ENCODE measurements at places on chromosomes 3 and 15.

- H3K4me1 ChIP-seq, result no peaks in the 10 kb centered on the region
- no peak overlapping the region for H3K4me3 ChIP-seq
- H3K27ac ChIP-seq, result no peak overlapping the region
- H3K36me3 ChIP-seq, result no peaks in the 10 kb centered on the region
- H3K27me3 ChIP-seq, result no peaks in the 10 kb centered on the region
Observed at GRCh38 chr3:37904601-37905000, 42.9 kb downstream of the CTDSPL start.

DNA sequence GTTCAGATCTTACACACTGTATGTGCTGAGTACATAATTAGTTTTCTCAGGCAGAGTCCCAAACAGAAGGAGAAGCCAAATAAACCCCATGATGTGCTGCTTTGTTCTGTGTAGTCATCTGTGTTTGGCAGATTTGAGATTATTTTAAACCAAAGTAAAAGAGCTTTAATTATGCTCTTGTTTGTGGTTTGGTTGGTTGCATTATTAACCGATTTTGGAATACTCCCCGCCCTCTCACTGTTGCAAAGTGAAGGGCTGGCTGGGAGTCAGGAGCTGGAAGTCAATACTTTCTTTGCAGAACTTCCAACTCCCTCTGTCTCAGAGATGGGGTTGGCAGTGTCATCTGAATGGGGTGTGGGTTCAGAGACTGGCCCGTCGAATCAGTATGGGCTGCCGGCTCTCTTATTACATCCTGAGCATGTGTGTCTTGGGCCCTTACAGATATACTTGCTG, 34.4 kb downstream of the SLCO3A1 start:
- no peak overlapping the region for H3K27ac ChIP-seq
- no peaks in the 10 kb centered on the region for H3K36me3 ChIP-seq
- DNase-seq, result no peak
- H3K4me3 ChIP-seq, result no peak overlapping the region

DNA sequence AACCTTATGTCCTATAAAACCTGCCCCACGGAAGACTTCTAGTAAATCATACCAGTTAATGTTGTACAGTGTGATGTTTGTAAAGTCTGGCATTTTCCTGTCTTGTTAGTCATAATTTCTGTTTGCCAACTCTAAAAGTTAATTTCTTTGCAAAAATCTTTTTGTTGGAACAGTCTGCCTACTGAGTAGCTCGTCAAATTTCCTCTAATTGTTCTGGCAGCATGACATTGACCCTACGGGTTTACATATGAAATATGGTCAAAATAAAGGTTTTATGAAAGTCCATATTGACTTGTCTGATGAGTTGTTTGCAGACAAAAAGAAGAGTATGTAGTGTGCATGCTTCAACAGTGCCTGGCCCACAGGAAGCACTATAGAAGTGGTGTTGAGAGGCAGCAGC, 79.8 kb upstream of the SOX2 start:
- no peak for DNase-seq
- H3K36me3 ChIP-seq, result no peaks in the 10 kb centered on the region
- no peak overlapping the region for H3K27ac ChIP-seq
- peaks cover 28% of the 10 kb centered on the region for H3K4me1 ChIP-seq
- H3K4me3 ChIP-seq, result no peak overlapping the region

- no peaks in the 10 kb centered on the region for H3K36me3 ChIP-seq
- no peak overlapping the region for H3K27ac ChIP-seq
- H3K4me3 ChIP-seq, result no peak overlapping the region
- DNase-seq, result no peak
- H3K27me3 ChIP-seq, result no peaks in the 10 kb centered on the region
Observed at GRCh38 chr3:144104186-144104585, 132.6 kb downstream of the DIPK2A start.

DNA sequence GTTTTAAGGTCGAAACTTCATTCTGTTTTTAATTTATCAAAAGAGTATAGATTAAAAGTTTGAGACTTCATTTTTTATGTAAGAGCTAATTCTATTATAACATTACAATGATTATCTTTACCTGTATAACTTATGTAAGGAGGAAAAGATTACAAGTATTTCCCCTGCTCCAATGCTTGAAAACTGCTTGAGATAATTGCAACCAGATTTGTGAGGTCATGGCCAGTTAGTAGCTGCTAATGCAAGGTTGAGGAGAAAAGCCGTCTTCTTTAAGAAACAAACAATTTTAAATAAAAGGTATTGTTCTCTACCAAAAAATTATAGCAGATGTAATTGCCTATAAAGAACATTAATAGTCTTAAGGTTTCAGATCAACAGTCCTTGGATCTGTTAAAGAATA, 208.3 kb upstream of the UBE2E2 start:
- no peaks in the 10 kb centered on the region for H3K27me3 ChIP-seq
- no peaks in the 10 kb centered on the region for H3K36me3 ChIP-seq
- no peak overlapping the region for H3K4me3 ChIP-seq
- H3K27ac ChIP-seq, result no peak overlapping the region
- DNase-seq, result no peak

DNA sequence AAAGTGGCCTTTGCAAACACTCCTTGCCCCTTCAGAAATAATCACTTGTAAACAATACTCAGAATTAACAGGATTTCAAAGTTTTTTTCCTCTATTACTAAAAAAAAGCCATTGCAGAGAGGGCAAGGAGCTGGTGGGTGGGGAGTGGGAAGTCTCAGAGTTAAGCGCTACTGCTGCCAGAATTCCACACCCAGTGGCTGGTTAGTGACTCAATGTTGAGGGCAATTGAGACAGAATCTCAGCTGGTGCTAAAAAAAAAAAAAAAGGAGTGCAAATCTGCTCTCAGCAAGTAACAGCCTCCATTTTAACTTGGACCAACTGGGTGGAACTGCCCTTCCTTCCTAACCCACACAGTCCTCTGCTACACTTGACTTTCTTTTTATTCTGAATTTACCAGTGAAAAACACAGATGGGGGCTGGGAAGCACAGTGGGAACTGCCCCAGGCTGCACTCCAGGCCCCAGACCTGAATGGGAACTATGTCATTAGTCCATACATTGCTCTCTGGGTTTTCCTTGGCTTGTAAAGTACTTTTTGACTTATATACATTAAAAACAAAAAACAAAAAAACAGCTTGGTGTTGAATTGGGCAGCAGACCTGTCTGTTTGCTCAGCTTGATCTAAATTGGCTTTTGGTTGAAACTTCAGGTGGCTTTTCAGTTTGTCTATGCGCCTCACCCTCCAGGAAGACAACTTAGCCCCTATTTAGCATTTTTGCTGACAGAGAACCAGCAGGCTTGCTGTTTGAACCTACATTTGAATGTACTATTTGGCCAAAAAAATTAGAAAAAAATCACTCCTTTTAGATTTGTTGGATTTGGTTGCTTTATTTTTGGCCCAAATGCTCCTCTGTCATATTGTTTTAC, 357.8 kb upstream of the TBL1XR1 start:
- H3K27me3 ChIP-seq, result no peaks in the 10 kb centered on the region
- H3K4me3 ChIP-seq, result no peak overlapping the region
- no peaks in the 10 kb centered on the region for H3K36me3 ChIP-seq

DNA sequence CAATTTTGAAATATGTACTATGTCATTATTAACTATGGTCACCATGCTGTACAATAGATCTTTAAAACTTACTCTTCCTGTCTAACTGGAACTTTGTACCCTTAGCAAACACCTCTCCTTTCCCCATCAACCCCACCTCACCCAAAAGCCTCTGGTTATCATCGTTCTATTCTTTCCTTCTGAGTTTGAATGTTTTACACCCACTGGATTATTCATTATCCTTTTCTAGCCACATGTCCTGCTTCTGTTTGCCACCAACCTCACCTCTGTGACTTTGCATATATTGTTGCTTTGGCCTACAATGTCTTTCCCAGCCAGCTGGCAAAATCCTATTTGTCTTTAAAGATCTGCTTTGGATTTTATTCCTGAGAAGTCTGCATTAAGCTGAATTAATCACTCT, 102.6 kb upstream of the TSPAN3 start:
- no peaks in the 10 kb centered on the region for H3K27me3 ChIP-seq
- H3K36me3 ChIP-seq, result no peaks in the 10 kb centered on the region
- DNase-seq, result no peak
- H3K4me1 ChIP-seq, result no peaks in the 10 kb centered on the region

- H3K27ac ChIP-seq, result no peak overlapping the region
- H3K4me1 ChIP-seq, result no peaks in the 10 kb centered on the region
- H3K4me3 ChIP-seq, result no peak overlapping the region
- H3K36me3 ChIP-seq, result no peaks in the 10 kb centered on the region
- H3K27me3 ChIP-seq, result no peaks in the 10 kb centered on the region
- DNase-seq, result no peak
Observed at GRCh38 chr3:127477396-127477795, 113.1 kb downstream of the TPRA1 start.

GRCh38 chr3:29283231-29284119, 2.6 kb downstream of the RBMS3 start:
- H3K4me1 ChIP-seq, result peaks cover 32% of the 10 kb centered on the region
- H3K4me3 ChIP-seq, result peak overlapping the region; percentile 46
- DNase-seq, result no peak
- H3K27me3 ChIP-seq, result no peaks in the 10 kb centered on the region
- peak overlapping the region; percentile 82 for H3K27ac ChIP-seq

DNA sequence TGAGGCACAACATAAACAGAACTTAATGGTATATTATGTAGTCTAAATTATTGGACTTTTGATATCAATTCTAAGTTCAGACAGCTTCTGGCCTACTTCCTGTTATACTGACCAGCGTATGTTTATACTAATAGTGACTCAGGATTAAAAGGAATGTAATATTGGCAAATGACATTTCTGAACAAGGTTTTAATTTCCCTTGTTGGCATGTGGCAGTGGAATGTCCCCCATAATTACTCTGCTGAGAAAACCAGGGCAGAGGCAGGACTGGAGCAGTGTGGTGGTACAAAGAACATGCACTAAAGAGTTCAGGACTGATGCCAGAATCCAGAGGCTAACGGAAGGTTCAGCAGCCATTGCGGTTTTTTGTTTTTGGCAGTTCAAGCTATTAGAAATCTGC, 184.0 kb downstream of the KCNAB1 start:
- no peaks in the 10 kb centered on the region for H3K27me3 ChIP-seq
- no peak overlapping the region for H3K4me3 ChIP-seq
- no peaks in the 10 kb centered on the region for H3K36me3 ChIP-seq
- DNase-seq, result no peak

DNA sequence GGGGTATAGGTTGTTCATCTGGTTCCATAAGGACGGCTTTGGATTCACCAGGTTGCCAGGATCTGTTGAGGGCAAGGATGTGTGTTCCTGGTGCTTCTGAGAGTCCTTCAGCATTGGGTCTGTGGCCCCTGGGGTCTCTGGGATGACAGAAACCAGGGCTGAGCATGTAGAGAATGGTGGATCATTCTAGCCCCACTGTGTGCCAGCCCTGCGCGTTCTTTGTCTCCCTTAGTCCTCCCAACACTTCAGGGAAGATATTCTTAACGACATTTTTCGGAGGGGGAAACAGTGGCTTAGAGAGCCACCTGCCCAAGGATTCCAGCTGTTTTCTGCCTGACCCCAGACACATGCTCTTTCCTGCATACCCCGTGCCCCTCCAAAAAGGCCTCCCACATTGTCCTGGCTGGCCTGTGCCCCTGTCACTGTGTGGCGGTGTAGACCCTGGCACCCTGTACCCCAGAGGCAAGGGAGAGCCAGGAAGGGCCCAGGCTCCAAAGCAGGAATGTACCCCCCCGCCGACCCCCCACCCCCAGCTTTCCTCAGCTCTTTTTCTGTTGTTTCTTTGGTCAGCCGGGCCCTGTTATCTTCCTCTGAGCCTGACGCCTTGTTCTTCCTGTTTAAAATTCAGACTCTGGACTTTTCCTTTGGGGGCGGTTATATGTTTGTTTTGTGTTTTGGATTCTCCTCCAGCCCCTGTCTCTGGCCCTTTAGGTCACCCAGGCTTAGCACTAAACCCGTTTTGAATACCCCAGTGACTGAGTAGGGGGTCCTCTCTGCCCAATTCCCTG, 57.8 kb upstream of the SMAD6 start:
- H3K4me1 ChIP-seq, result no peaks in the 10 kb centered on the region
- H3K27me3 ChIP-seq, result no peaks in the 10 kb centered on the region
- no peak for DNase-seq
- no peak overlapping the region for H3K4me3 ChIP-seq
- no peak overlapping the region for H3K27ac ChIP-seq
- H3K36me3 ChIP-seq, result no peaks in the 10 kb centered on the region

DNA sequence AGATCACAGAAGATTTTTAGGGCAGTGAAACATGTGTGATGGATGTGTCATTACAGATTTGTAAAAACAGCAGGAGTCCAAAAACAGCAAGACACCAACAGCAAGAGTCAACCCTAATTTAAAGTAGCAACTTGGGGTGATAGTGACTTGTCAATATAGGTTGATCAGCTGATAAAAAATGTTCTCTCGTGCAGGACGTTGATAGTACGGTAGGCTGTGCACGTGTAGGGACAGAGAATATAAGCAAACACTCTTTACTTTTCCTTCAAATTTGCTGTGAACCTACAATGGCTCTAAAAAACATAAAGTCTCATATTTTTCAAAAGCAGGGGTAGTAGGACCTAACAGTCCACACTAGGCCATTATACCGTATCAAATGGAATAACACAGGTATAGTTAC, 120.8 kb downstream of the STAG1 start:
- no peak for DNase-seq
- no peak overlapping the region for H3K4me3 ChIP-seq
- no peaks in the 10 kb centered on the region for H3K27me3 ChIP-seq

DNA sequence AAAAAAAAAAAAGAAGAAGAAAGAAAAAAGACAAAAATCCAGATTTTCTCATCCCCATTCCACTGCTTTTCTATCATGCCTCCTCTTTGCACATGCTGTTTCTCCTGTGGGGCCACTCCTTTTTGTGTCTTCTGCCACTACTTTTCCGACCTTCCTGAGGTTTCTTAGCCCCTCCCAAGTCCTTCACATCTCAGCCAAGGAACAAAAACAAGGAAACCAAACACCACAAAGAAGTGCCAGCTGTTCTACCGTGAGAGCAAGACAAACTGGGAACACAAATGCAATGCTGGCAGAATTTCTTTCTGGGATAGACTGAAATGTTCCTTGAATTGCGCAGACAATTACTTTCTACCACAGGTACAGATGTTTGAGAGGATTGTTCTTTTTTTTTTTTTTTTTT, 83.2 kb downstream of the MB21D2 start:
- H3K27me3 ChIP-seq, result no peaks in the 10 kb centered on the region
- H3K4me1 ChIP-seq, result peaks cover 35% of the 10 kb centered on the region
- DNase-seq, result no peak
- H3K36me3 ChIP-seq, result no peaks in the 10 kb centered on the region
- no peak overlapping the region for H3K4me3 ChIP-seq

GRCh38 chr3:33900809-33901505, 102.5 kb downstream of the PDCD6IP start:
- H3K4me3 ChIP-seq, result no peak overlapping the region
- H3K27me3 ChIP-seq, result no peaks in the 10 kb centered on the region
- no peak for DNase-seq
- no peaks in the 10 kb centered on the region for H3K36me3 ChIP-seq
- no peak overlapping the region for H3K27ac ChIP-seq

DNA sequence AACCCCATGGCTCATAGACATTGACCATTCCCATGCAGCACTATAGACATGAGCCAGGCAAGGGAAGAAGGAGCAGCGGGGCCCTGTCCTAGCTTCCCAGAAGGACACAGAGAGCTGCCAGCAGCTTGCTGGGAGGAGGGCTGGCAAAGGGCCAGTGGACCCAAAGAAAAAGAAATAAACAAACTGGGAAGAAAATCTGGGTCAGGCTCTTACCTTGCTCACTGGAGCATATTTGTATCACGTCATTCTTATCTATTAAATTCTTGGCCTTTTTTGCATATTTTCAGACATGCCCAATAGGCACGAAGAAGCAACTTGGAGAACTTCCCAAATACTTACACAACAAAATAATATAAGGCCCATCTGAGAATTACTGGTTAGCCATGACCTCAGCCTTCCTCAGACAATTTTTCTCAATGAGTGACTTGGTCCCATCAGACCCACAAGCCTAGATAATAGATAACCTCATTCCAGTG, 28.4 kb downstream of the RASGRP1 start:
- H3K36me3 ChIP-seq, result no peaks in the 10 kb centered on the region
- no peak overlapping the region for H3K4me3 ChIP-seq
- no peak for DNase-seq
- H3K4me1 ChIP-seq, result no peaks in the 10 kb centered on the region
- no peaks in the 10 kb centered on the region for H3K27me3 ChIP-seq
- no peak overlapping the region for H3K27ac ChIP-seq

Measured in RWPE2 (cell line).